ENCODE measurements at places on chromosomes 16 and 17.
A peak's percentile ranks its signal among the peaks of the same experiment; 100 is the strongest.

DNA sequence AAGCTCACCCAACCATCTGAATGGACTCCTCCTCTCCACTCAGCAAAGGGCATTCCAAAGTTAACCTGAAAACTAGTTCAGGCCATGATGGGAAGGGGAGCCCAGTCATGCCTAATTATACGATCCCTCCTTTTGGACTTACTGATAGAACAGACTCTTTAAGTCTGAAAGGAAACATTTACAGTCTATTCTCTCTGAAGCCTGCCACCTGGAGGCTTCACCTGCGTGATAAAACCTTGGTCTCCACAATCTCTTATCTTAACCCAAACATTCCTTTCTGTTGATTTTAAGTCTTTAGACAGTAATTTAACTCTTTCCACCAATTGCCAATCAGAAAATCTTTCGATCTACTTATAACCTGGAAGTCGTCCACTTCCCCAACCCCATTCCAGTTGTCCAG lies 9.0 kb upstream of the MPP2 start:
- no peak for DNase-seq

DNA sequence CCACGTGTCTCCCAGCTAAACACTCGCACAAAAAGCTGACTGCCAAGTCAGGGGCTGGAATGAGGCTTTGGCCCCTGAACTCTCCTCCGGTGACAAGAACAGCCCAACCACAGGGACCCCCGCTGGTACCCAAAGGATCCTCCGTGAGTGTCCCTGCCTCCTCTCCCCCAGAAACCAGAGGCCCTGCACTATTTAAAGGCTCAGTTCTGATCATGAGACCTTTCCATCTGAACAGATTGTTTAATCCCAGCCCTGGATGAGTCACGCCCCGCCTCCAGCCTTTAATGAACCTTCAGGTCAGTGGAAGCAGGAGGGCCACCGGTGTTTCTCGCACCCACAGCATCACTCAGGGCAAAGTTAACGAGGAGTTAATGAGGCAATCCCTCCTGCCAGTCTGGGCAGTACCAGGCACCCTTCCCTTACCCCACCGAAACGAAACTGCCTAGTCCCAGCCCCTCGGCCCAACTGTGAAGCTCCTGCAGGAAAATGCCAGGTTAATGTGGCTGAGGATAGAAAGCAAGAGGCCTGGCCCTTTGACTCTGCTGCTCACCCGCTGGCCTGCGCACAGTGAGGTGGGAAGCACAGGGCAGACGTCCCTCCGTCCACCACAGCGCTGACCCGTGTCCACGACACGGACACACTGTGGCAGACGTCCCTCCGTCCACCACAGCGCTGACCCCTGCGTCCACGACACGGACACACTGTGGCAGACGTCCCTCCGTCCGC lies 32.4 kb downstream of the TIMM22 start:
- no peak for DNase-seq

DNA sequence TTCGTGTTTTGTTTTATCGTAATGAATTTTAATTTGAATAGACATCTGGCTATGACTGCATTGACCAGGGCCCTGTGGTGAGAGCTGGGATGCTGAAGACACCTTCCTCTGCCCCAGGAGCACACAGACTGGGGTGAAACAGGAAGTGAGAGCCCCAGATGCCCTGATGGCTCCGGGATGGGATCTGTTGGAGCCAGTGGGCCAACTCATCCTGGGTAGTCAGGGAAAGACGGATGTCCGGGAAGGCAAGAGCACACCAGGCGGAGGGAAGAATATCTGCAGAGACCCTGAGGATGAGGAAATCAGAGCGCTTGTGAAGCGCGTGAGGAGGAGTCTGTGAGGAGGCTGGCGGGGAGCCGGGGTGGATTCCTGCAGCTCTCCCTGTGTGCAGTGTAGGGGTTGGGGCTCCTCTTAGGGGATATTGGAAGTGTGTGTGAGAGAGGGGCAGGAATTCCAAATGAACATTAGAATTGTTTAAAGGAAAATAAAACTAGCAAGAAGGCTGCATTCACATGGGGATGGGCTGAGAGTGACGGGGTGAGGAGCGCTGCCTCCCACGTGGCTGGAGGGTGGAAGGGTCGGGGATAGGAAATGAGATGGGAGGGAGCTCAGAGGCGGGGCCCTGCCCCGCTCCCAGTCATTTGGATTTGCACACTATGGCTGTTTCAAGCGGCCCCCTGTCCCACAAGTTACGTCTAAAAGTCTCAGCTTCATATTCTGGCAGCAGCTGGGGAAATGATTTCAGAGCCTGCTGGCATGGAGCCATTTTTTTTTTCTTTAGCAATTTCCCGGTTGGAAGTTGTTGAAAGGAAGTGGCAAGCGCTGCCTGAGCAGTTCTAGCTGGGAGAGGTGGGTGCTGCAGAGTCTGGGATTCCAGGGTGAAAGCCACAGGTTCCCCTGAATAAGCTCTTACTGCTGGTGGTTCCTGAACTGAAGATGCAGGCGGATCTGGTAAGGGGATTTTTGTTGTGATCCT lies 71.2 kb upstream of the LGALS9 start:
- DNase-seq, result no peak

- no peak for DNase-seq
Observed at GRCh38 chr16:47567321-47567720, 106.2 kb downstream of the PHKB start.

GRCh38 chr17:12599186-12599920 lies 66.3 kb upstream of the MYOCD start:
- DNase-seq, result no peak

DNA sequence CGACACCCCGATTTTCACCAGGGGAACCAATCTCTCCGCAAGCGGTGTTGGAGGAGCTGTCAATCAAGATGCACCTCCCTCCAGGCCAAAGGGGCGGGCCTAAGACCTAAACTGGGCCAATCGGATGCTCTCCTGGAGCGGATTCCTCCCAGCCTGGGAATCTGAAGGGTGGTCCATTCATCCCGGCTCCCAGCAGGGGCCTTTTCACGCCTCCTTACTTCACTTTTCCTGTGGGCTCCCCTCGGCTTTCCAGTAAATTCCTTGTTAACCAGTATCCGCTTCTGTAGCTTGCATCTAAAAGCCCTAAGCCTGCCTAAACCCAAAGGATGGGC lies 17.1 kb downstream of the C16orf74 start:
- peak; percentile 52 for DNase-seq

GRCh38 chr16:31532896-31533295 lies 5.2 kb downstream of the AHSP start:
- no peak for DNase-seq

DNA sequence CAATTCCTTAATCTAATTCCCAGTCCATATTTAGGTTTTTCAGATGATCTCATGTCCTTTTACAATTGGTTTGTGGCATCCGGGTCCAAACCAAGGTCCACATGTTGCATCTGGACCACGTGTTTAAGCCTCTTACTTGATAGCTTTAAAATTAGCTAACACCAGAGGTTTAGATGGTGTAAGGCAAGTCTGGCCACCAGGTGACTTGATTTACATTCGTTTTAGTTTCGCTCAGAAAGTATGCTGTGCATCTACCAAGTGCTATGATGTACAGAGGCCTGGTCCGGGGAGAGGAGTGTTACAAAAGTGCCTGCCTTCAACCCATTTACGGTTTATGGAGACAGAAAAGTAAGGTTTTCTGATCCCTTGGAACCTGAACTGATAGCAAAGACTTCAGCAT lies 878 bp upstream of the DNAJA2 start:
- DNase-seq, result no peak

- DNase-seq, result no peak
Observed at GRCh38 chr16:50146479-50147435, 6.3 kb upstream of the TENT4B start.

- no peak for DNase-seq
Observed at GRCh38 chr17:49379926-49380325, 17.9 kb upstream of the ZNF652 start.

- DNase-seq, result no peak
Observed at GRCh38 chr17:43901861-43902589, 5.3 kb downstream of the MPP2 start.

GRCh38 chr17:15963670-15964110 lies 18.8 kb downstream of the ADORA2B start:
- DNase-seq, result no peak

DNA sequence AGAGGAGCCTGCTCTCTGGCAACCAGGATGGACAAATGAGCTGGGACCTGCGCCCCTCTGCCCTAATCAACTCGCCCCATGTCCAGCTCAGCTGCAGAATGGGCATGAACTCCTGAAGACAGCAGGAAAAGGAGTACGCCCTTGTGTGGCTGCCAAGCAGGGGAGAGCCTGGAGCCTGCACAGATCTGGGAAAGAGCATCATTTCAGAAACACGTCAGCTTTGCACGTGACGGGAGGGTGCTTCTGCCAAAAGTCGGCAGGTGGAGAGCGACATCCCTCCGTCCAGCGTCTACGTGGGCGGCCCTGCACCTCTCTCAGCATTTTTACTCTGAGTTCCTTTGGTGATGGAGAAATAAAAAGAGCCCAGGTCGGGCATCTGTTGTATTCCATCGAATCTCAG lies 18.5 kb downstream of the NME3 start:
- no peak for DNase-seq

- no peak for DNase-seq
Observed at GRCh38 chr16:48602356-48603014, 7.5 kb downstream of the N4BP1 start.

DNA sequence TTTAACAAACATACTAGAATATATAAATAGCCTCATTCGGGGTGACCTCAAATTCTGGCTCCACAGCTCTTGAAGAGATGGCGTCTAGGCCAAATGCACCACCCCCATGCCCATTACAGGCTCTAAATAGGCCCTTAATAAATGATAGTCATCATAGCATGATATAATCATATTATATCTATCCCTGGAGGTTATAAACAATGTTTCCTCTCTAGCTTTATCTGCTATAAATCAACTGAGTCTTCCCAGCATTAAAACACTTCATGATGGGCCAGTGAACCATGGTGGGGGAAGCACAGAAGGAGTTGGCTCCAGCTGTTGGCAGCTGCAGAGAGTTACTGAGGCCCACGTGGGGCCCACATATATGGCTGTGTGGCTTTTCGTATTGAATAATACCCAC lies 214.9 kb upstream of the MPHOSPH6 start:
- DNase-seq, result no peak

- no peak for DNase-seq
Observed at GRCh38 chr16:60788631-60789030, 1247.6 kb downstream of the CDH8 start.

GRCh38 chr16:51854401-51854951 lies 692.5 kb downstream of the TOX3 start:
- no peak for DNase-seq

GRCh38 chr17:45393411-45393810 lies 39.3 kb downstream of the ARHGAP27 start:
- DNase-seq, result no peak

DNA sequence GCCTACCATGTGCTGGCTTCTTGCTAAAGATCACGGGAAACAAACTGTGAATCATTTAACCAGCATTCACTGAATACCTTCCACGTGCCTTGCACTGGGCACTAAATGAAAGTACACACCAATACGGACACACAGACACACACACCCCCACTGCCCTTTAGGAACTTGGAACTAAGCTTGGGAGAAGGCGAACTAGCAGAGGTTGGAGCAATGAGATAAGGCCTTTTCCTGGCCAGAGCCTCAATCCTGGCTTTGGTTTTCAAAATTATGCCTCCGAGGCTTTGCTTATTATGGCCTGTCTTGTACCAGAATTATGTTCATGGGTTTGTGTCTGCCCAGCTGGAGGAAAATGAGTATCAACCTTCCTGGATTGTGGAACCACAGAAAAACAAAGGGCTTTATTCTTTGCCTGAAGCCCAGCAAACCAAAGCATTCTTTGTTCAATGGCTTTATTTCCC lies 32.3 kb downstream of the CPPED1 start:
- no peak for DNase-seq

Data from HAP-1 (cell line).